ENCODE measurements at places on chromosomes 13 and 19. TPM values are rescaled to one million over a fixed set of nuclear protein-coding genes. Genes with fewer than 3 reads are reported as not detected.

Gene TNNI3
- not detected for total RNA-seq

- DNase-seq, result no peak
Measured at GRCh38 chr19:57947088-57947418, 453 bp downstream of the ZNF256 start.

DNA sequence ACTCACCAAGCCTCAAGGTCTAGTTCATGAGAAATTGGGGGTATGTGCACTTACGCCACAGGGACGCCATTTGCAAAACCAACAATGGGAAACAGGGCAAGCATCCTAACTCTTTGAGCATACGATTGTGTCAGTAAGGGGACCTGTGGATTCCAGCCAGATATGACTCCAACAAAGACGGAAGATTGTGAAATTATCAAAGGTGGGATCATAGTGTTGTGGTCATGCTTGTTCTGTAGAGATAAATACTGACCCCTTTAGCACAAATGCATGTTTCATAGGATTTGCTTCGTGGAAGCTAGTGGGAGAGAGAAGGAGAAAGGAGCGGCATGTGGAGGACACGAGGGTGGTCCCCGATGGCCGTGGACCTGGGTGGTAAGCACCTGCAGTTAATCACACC, 37.8 kb downstream of the GATAD2A start:
- no peak for DNase-seq

- no peak for DNase-seq
Measured at GRCh38 chr19:7865262-7865911, 8.8 kb downstream of the PRR36 start.

- DNase-seq, result no peak
Measured at GRCh38 chr19:5719274-5719960, 529 bp downstream of the LONP1 start.

Gene CLC
- not detected for total RNA-seq

Gene SYCN
- not detected for total RNA-seq

DNA sequence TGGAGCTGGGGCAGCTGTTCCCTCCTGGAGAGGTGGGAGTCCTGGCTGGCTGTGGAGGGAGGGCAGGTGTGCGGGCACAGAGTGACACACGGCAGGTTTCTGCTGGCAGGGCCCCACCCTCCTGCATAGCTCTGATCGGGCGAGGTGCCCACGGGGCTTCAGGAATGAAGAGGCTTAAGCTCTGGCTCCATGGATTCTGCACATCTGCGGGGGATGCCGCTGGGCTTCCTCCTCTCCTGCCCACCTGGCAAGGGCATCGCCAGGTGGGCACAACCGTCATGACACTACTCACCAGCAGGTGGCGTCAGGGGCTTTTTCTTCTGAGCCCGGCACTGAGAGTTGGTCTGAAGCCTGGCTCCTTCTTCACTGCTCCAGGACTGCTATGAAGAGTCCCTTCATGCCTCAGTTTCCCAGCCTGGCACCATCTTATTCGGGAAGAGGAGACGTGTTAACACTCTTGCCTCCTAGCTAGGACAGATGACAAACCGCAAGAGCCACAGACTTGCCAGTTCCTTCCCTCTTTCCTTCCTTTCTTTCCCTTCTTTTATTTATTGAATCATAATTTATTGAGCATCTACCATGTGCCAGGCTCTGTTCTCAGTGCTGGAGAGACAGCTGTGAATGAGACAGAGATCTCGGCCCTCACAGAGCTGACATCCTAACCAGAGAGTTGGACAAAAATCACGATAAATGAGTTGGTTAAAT, 15.2 kb upstream of the PAK4 start:
- DNase-seq, result no peak

DNA sequence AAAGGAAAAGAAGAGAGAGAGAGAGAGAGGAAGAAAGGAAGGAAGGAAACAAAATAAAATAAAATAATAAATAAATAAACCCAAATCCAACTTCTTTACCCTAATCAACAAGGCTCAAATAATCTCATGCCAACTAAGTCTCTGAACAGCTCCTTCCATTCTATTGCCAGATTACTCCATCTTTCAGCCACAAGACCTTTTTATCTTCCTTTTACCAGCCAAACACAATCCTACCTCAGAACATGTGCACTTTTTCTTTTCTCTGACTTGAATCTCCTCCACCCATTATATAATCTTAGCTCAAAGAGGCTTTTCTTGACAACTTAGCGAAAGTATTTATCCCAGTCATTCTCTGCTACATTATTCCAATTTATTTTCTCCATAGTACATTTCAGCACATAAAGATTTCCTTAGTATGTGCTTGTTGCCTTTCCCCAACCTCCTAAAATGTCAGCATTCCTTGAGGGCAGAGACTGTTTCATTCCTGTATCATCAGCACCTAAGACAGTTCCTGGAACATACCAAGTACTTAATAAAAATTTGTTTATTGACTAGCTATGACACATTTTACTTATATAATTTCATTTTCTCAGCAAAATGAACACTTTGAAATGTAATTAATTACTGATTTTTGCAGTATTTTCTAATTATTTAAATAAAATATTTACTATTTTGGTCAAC, 33.5 kb upstream of the USPL1 start:
- DNase-seq, result no peak

Gene MEF2B
- 4.4 TPM for total RNA-seq

DNA sequence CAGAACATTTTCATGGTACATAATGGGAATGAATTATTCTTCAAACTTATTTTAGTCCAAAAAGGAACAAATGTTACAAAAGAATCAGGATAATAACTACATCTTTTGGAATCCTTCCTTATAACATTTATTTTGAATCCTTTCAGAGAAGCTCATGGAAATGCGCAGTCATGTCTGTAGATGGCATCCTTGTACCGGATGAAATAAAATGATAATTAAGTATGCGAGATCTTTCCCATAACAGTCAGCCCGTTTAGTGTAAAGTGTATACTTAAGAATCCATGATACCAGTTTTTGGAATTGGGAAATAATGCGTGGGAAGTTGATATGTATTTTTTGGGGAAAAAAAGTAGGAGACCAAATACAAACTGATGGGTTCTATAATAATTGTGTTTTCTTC, 418.8 kb downstream of the GPC5 start:
- DNase-seq, result no peak

GRCh38 chr13:51826606-51827005, 18.4 kb downstream of the TMEM272 start:
- no peak for DNase-seq

Gene ZNF575
- total RNA-seq, result 2.1 TPM

GRCh38 chr19:6828698-6829633, 56.5 kb downstream of the VAV1 start:
- DNase-seq, result no peak

DNA sequence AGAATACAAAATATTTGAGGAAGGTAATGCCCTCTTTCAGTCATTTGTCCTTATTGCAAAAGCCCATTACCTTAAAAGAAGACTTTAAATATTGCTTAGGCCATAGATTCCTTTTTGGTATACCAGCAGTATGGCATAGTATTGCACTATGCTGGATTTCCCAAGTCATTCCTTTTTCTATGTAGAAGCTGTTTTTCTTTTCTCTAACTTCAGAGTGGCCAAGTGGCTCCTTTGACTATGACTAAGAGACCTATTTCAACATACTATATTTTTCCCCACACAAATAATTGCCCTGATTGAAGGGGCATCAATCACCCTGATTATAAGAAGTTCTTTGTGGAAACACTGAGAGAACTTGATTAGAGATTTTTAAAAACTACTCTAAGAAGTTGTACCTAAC, 68.6 kb downstream of the UFM1 start:
- DNase-seq, result no peak

- DNase-seq, result no peak
Measured at GRCh38 chr13:98945863-98946605, 31.8 kb downstream of the DOCK9 start.

Gene PPP1R15A
- total RNA-seq, result 56.2 TPM

DNA sequence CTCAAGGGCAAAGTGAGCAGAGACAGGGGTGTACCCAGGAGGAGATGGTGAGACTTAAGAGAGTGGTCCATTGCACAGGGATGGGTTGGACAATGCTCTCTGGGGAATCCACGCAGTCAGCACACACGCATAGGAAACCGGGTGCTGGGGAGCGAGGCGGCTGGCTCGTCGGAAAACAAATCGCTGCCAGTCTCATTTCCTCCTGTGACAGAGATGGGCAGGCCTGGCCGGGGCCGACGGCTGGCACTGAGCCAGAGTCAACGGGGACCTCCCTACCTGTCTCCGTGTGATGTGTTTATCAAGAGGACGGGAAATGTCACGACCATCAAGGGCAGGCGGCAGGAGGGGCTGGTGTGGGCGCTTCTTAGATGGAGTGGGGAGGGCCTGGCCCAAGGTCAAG, 27.3 kb downstream of the PTPRS start:
- DNase-seq, result peak; percentile 83

Gene ZNF441
- total RNA-seq, result 17.9 TPM

- no peak for DNase-seq
Measured at GRCh38 chr13:97258801-97259200, 36.7 kb downstream of the MBNL2 start.

DNA sequence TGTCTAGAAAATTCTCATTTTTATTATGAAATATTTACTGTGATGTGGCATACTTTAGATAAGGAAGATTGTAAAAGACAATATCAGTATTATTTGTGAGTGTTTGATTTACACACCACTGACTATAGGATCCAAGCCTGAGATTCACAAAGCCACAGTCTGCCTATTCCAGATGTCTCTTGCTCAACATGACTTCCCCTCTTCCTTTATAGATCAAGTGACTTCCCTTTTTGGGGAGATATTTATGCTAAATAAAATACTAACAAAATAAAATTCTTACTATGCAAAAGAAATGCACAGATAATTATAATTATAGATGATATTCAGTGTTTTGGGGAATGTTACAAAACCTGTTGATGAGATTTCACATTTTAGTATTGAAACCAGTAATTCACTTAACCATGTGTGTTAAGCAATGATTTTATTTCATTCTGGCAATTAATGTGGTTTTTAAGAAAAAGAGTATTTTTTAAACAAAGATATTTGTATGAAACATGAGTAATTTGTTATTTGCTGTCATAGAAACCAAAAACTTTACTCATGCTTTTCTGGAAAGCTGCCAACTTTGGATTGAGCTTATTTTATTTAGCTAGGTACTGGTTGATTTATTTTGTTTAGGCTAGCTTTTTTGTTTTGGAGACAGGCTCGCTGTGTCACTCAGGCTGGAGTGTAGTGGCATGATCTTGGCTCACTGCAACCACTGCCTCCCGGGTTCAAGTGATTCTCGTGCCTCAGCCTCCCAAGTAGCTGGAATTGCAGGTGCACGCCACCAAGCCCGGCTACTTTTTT, 13.7 kb upstream of the GPR183 start:
- no peak for DNase-seq

Gene FFAR2
- total RNA-seq, result 0.36 TPM

- DNase-seq, result no peak
Measured at GRCh38 chr13:97223711-97224541, 1.8 kb downstream of the MBNL2 start.

Gene JUND
- 94.9 TPM for total RNA-seq

GRCh38 chr19:14333101-14333871, 48.0 kb upstream of the ADGRE5 start:
- no peak for DNase-seq

Gene UQCRFS1
- 31.8 TPM for total RNA-seq

- peak; percentile 77 for DNase-seq
Measured at GRCh38 chr19:7533281-7533885, 2.1 kb upstream of the PNPLA6 start.

Gene DACH1
- 10.4 TPM for total RNA-seq

Gene ZNF20
- total RNA-seq, result 2.6 TPM

Measured in ureter (tissue), 1 donor.